HEK293T (cell line): ENCODE measurements at places on chromosomes 2 and 18.

DNA sequence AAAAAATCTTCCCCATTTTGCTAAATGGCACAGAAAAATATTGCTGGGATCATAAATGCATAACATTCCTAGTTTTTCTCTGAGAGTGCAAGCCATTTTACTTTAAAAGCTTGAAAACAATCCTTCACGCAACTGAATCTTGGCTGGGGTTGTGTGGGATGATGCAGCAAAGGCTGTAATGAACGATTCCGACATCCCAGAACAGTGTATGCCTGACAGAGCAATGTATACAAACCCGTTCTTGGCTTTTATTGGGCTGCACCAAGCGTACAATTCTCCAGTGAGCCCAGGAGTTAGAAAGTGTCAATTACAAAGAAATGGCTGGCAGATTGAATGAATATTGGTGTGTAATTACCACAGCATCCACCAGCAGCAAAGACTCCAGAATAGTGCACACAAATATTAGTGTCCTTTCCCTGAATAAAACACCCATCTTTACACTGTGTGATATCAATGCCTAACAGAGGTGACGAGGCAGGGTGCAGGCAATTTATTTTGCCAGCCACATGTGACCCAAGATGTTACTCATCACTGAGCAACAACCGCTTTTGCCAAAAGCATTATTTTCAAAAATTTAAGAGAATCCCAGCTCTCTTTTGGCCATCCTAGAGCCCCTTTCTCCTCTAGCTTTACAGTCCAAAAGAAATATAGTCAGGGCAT lies 578.6 kb upstream of the CHAC2 start:
- DNase-seq = no peak

- DNase-seq = no peak
Measured at GRCh38 chr2:43175020-43175441, 51.4 kb downstream of the ZFP36L2 start.

- DNase-seq = no peak
Measured at GRCh38 chr2:210474776-210475175, 1.8 kb downstream of the LANCL1 start.

DNA sequence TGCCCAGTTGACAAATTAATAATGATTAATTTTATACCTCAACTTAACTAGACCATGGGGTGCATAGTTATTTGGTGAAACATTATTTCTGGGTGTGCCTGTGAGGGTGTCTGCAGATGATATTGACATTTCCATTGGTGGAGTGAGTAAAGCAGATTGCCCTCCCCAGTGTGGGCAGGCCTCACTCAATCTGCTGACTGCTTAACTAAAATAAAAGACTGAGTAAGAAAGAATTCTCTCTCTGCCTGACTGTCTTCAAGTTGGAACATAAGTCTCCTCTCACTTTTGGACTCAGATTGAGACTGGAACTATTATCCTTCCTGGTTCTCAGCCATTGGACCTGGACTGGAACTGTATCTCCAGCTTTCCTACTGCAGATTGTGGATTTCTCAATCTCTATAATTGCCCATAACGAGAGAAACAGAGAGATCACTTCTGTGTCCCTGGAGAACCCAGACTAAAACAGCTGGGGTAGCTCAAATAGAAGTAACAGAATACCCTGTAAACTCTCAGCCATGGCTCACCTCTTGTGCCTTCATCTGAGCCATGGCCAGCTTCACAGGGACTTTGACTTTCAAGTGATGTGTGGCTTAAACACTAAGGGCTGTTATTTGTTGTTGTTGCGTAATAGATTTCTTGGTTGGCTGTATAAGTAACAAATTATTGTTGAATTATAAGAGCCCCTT lies 575.3 kb upstream of the RAB6C start:
- no peak for DNase-seq
